ENCODE measurements at places on chromosomes 1 and 21.

DNA sequence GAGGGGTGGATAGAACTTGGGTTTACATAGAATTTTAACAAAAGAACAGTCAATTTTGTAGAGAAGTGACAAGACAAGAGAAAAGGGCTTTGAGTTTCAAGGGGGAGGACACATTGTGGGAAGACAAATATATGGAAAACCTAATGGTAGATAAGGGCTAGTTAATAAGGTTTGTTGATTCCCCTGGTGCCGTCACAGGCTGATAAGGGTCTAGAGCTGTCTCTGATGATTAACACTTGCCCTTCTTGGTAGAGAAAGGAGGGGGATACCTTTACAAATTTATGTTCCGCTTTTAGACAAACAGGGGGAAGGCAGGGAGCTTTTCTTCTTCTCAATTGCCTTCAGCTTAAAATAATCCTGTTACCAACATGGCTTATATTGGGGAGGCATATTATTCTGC, 124.3 kb downstream of the ETS2 start:
- DNase-seq: no peak
- H3K27me3 ChIP-seq: no peaks in the 10 kb centered on the region
- no peak overlapping the region for H3K4me3 ChIP-seq
- H3K4me1 ChIP-seq: peaks cover 26% of the 10 kb centered on the region

GRCh38 chr1:30313584-30313983, 409.8 kb downstream of the MATN1 start:
- DNase-seq: peak; percentile 63
- no peaks in the 10 kb centered on the region for H3K27me3 ChIP-seq
- H3K27ac ChIP-seq: no peak overlapping the region
- H3K36me3 ChIP-seq: no peaks in the 10 kb centered on the region

DNA sequence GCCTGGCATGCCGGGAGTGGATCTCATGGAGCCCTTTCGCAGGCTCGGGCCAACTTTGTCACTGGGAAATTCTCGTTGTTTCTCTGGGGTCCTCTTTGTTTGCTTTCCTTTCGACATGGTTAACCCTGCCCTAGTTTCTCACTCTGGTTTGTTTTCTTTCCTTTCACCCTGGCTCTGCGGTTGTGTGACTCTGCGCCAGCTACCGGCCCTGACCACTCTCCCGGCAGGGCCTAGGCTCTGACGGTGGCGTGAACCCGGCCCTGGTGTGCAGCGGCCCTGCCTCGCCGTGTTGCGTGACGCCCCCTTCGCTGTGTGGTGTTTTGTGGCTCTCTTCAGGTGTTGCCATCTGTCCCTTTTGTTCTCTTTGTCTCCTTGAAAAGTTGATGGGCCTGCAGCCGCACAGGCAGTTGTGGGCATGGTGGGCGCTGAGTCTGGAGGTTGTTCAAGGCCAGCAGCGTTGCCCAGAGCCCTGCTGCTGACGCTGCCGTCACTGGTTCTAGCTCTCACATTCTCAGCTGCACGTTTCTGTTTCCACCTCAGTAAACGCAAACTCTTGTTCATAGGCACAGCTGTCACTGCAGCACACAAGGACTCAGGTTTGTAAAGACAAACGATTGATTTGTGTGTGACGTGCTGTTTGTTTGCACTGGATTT, 64.6 kb upstream of the DIP2A start:
- H3K27me3 ChIP-seq: no peaks in the 10 kb centered on the region
- H3K27ac ChIP-seq: no peak overlapping the region
- no peak overlapping the region for H3K4me3 ChIP-seq
- no peak for DNase-seq
- H3K36me3 ChIP-seq: peaks cover 38% of the 10 kb centered on the region

DNA sequence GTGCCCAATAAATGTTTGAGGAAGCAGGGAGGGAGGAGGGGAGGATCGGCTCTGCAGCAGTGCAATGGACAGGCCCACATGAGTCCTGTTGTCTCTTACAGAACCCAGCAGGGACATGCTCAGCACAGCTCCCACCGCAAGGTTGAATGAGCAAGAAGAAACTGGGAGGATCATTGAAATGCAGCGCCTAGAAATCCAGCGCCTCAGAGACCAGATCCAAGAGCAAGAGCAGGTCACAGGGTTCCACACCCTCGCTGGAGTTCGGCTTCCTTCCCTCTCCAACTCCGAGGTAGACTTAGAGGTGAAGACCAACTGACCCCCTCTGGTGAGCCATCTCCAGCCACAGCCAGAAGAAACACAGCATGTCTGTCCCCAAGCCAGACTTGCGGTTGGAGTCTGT, 15.9 kb upstream of the TMEM125 start:
- no peak overlapping the region for H3K4me3 ChIP-seq
- H3K27me3 ChIP-seq: peaks cover 41% of the 10 kb centered on the region
- no peaks in the 10 kb centered on the region for H3K36me3 ChIP-seq
- DNase-seq: no peak

GRCh38 chr1:3776231-3776961, 3.8 kb downstream of the SMIM1 start:
- no peak overlapping the region for H3K27ac ChIP-seq
- no peaks in the 10 kb centered on the region for H3K27me3 ChIP-seq
- peaks cover 16% of the 10 kb centered on the region for H3K4me1 ChIP-seq
- H3K4me3 ChIP-seq: no peak overlapping the region
- peaks cover 14% of the 10 kb centered on the region for H3K36me3 ChIP-seq

- H3K4me3 ChIP-seq: no peak overlapping the region
- H3K27ac ChIP-seq: no peak overlapping the region
- peaks cover 3% of the 10 kb centered on the region for H3K4me1 ChIP-seq
- no peak for DNase-seq
- no peaks in the 10 kb centered on the region for H3K27me3 ChIP-seq
Measured at GRCh38 chr1:235495551-235495950, 8.7 kb downstream of the B3GALNT2 start.

DNA sequence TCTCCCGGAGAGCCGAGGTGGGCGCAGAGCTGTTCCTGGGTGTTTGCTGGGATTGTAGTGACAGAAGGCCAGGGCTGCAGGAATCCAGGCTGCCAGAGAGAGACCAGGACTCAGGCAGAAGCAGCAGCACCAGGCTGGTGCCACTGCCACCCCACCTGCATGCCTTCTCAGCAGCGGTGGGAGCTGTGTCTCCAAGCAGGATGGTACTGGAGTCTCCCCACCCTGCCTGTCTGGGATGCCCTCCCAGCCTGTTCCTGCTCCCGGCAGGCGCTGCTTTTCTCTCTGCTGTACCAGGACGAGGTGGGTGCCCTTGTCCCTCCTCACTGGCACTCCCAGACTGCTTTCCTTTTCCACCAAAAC, 4.5 kb upstream of the HES4 start:
- DNase-seq: no peak
- no peak overlapping the region for H3K4me3 ChIP-seq
- peaks cover 4% of the 10 kb centered on the region for H3K36me3 ChIP-seq
- H3K27me3 ChIP-seq: no peaks in the 10 kb centered on the region
- H3K4me1 ChIP-seq: peaks cover 26% of the 10 kb centered on the region

DNA sequence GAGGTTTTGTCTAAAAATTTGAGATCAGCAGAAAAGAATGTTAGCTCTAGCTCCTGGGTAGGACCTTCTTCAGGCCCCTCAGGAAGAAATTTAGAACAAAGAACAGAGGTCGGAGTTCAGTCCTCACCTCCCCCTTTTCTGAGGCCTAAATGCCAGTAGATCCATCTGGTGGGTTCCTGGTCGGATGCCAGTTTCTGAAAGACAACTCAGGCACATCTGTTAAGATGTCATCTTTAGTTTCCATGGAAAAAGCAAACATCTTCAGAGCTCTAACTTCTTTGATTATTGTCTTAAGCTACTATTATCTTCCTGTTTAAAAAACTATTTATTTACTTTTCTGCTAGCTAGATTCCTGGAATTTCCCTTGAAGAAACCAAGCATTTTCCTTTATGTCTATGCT, 37.1 kb upstream of the USP25 start:
- no peak overlapping the region for H3K4me3 ChIP-seq
- H3K27ac ChIP-seq: no peak overlapping the region
- peaks cover 52% of the 10 kb centered on the region for H3K4me1 ChIP-seq
- H3K27me3 ChIP-seq: no peaks in the 10 kb centered on the region
- H3K36me3 ChIP-seq: no peaks in the 10 kb centered on the region
- no peak for DNase-seq

GRCh38 chr1:233865902-233866301, 38.6 kb upstream of the SLC35F3 start:
- no peaks in the 10 kb centered on the region for H3K4me1 ChIP-seq
- no peaks in the 10 kb centered on the region for H3K27me3 ChIP-seq
- H3K4me3 ChIP-seq: no peak overlapping the region
- no peaks in the 10 kb centered on the region for H3K36me3 ChIP-seq

DNA sequence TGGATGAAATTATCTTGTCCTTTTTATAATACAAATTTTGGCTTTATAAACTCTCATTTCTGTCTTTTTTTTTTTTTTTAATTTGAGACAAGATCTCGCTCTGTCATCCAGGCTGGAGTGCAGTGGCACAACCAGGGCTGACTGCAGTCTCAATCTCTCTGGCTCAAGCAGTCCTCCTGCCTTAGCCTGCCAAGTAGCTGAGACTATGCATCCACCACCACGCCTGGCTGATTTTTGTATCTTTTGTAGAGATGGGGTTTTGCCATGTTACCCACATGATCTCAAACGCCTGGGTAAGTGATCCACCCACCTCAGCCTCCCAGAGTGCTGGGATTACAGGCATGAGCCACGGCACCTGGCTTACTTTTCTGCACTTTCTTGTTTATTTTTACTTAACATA, 7.5 kb downstream of the TOR1AIP1 start:
- peaks cover 6% of the 10 kb centered on the region for H3K4me1 ChIP-seq
- no peak overlapping the region for H3K4me3 ChIP-seq
- peaks cover 29% of the 10 kb centered on the region for H3K36me3 ChIP-seq
- no peak overlapping the region for H3K27ac ChIP-seq

DNA sequence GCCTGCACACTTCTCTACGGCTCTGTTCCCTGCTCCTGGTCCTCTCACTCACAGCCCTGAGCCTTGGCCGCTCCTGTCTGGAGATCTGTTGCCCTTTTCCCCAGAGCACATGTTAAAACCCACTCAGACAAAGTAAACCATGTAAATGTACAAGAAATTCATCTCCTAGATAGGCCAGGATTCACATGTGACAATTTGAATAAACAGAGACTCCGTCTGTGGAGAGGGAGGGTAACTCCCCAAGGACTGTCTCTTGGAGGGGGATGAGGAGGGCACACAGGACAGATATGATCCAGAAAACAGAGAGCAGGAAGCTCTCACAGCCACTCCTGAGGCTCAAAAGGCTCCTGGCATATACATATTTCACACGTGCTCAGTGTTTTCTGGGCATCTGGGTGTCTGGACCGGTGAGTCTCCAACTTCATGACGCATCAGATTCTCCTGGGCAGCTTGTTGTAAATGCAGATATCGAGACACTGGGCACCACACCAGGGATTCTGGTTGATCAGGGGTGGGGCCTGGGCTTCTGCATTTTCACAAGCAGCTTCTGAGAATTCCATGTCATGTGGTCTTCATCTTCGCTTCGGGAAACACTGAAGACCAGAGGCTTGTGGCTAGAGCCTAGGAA, 6.4 kb upstream of the KAZN start:
- no peaks in the 10 kb centered on the region for H3K36me3 ChIP-seq
- DNase-seq: no peak

DNA sequence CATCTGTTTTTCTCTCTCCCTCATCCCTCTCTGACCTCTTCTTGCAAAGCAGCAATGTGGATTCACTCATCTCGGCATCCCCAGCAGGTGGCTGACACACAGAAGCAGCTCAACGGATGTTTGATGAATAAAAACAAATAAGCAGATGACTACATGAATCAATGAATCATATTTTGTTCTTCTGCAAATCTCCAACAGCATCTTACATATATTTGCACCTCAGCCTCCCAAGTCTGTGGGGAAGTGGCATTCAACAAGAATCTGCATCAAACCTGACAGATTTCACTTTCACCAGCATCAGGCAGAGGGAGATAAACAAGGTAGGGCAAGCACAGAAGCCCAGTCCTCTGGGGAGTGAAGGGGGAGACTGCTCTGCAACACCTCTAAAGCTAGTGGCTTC, 34.0 kb downstream of the CAPN8 start:
- no peaks in the 10 kb centered on the region for H3K4me1 ChIP-seq
- H3K27ac ChIP-seq: no peak overlapping the region
- H3K4me3 ChIP-seq: no peak overlapping the region
- no peak for DNase-seq
- peaks cover 4% of the 10 kb centered on the region for H3K27me3 ChIP-seq

GRCh38 chr1:53572065-53572814, 113.0 kb downstream of the DMRTB1 start:
- no peaks in the 10 kb centered on the region for H3K27me3 ChIP-seq
- peaks cover 18% of the 10 kb centered on the region for H3K36me3 ChIP-seq
- no peak overlapping the region for H3K4me3 ChIP-seq
- no peak for DNase-seq

DNA sequence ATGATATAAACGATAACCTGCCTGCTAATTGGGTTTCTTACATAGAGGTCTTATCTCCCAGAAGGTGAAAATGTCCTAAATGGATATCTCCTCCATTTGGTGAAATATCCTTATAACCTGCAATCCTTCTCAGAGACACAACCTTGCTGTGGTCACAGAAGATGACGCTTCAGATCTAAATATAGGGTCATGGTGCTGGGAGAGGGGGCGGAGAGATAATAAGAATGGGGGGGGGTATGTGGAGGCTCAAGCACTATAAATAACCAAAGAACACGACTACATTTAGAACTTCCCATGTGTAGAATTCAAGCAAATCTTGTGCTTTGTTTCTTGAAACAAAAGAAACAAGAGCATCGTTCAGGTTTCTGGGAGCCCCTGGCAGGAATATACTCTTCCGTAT, 260.6 kb upstream of the ESRRG start:
- DNase-seq: no peak
- H3K4me1 ChIP-seq: no peaks in the 10 kb centered on the region
- H3K27ac ChIP-seq: no peak overlapping the region
- H3K4me3 ChIP-seq: no peak overlapping the region
- no peaks in the 10 kb centered on the region for H3K36me3 ChIP-seq
- no peaks in the 10 kb centered on the region for H3K27me3 ChIP-seq

DNA sequence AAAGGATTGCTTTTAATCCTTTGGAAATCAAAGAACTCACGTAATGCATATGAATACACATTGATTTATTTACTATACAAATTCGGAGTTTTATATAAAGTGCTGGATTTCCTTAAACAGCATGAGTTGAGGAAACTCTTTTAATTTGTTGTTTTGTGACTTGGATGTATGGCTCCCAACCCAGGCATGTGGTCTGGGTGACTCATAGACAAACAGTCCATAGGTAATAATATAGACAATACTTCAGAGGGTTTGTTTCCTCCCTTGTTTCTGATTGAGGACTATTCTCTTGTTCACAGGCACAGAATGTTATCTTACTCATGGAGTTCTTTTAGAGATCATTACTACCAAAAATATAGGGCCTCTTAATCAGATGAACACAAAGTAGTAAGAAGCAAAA, 43.8 kb downstream of the XPR1 start:
- peaks cover 16% of the 10 kb centered on the region for H3K4me1 ChIP-seq
- no peak overlapping the region for H3K27ac ChIP-seq
- H3K27me3 ChIP-seq: no peaks in the 10 kb centered on the region
- no peak for DNase-seq

DNA sequence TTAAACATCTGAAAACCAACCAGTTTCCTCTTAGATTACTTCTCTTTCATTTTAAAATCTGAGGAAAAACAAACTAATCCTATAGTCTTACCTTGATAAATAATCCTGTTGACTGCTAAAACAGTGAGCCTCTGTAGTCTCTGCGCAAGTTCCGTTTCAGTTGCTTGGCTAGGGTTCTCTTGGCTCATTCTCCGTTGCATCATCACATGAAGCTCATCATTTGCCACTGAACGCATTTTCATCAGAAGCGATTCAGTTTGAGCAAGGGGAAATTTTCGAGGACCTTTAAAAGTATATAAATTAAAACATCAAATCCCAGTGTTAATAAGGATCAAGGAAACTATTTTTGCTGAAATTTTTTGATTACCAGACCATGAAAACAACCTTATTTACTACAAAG, 96.7 kb upstream of the GNG4 start:
- H3K27me3 ChIP-seq: no peaks in the 10 kb centered on the region
- H3K27ac ChIP-seq: no peak overlapping the region
- no peak for DNase-seq
- H3K36me3 ChIP-seq: peaks cover 50% of the 10 kb centered on the region
